AG04450 (cell line): ENCODE measurements at places on chromosomes 6 and 20. TPM values are rescaled to one million over a fixed set of nuclear protein-coding genes. Genes with fewer than 3 reads are reported as not detected.

The PACSIN1 gene
- 0.04 TPM in 1 of 2 replicates, not detected in the other for polyA plus RNA-seq

The ERVFRD-1 gene
- not detected in 2 replicates for polyA plus RNA-seq

The SLC4A11 gene
- 0.47 and 0.53 TPM in 2 replicates for polyA plus RNA-seq

The SEC63 gene
- polyA plus RNA-seq: 58.6 and 90.9 TPM in 2 replicates
